ENCODE measurements at places on chromosomes 3 and 15.

- no peak for DNase-seq
These were observed 7.3 kb upstream of the SEMA3F start for GRCh38 chr3:50147861-50148260.

DNA sequence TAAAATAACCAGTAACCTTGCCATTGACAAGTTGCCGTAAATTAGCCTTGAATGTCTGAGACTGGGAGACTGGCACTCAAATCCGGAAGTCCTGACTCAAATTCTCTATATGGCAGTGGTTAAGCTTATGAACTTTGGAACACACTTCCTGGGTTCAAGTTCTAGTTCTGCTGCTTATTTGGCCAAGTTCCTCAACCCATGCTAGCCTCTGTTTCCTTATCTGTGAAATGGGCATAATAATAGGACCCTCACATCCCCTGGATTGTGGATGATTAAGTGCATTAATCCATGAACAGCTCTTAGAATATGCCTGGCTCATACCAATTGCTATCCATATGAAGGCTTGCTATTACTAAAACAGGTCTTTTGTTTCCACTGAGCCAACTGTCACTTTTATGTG, 311.5 kb downstream of the EDEM1 start:
- DNase-seq, result no peak

- no peak for DNase-seq
These were observed 227.7 kb upstream of the ZPLD1 start for GRCh38 chr3:102207151-102207571.

GRCh38 chr3:170372190-170372879, 14.8 kb downstream of the SKIL start:
- DNase-seq, result no peak

DNA sequence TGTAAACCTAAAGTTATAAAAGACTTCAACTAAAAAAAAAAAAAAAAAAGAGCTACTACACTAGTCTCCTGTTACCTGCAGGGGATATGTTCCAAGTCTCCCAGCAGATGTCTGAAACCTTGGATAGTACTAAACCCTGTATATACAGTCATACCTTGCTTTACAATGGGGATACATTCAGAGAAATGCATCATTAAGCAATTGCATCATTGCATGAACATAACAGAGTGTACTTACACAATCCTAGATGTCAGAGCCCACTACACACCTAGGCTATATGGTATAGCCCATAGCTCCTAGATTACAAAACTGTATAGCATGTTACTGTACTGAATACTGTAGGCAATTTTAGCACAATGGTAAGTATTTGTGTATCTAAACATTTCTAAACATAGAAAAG, 119.1 kb downstream of the GMPS start:
- no peak for DNase-seq

DNA sequence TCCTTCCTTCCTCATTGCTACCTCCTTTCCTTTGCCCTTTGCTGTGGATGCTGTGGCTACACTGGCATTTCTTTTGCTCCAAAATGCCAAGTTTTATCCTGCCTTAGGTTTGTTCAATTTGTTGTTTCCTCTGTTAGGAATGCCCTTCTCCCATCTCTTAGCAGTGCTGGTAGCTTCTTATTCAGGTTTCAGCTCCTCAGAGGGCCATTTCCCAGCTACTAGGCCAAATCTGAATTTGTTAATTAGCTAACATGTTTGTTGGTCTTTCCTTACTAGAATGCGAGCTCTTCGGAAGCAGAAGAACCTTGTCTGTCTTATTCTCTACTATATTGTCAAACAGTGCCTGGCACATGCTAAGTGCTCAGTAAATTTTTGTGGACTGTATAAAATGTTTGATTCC, 11.0 kb downstream of the MAPK6 start:
- DNase-seq, result no peak

GRCh38 chr3:99663977-99664376, 25.6 kb downstream of the COL8A1 start:
- no peak for DNase-seq

DNA sequence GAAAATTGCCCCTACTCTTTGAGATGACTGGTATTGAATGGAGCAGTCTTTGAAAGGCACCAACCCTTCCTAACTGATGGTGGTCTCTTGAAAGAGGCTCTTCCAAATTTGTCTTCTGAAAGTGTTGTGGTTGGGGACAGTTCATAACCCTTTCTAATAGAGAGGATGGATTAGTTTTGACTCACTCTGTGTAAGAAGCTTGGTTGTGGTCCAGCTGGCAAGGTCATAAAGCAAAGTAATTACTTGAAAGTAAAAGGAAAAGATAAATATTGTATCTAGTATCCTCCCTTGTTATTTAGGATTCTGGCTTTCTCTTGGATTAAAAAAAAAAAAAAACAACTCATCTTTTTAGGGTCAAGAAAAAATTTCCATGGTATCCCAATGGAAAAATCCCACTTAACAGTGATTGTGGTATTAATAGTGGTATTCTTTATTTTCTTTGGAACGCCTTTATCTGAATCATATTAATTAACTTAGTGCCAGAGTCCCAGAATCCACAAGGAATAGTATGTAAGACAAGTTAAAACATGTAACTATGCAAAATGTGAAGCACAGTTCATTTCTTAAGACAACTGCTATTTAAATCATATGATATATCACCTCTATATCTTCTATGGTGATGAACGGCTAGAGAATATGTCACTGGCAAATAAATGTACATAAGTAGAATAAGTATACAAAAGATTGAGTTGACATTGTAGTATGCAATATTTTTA, 469.3 kb upstream of the CDIN1 start:
- DNase-seq, result no peak

DNA sequence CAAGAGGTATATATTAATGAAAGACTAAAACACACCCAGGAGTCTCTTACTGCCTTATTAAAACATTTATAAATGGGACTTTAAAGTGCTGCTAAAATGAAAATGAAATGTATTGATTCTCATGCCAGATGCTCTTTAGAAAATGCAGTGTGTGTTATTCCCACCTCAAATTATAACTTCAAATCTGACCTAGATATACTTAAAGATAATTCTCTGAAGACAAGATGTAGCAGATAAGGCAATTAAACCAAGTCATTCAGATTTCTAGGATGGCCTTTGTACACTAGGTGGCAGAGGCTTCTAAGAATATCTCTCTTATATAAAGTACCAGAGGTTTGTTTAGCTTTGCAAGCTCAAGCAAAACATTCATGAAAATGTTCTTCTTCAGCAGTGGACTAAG, 26.9 kb upstream of the GOLGA8B start:
- no peak for DNase-seq

DNA sequence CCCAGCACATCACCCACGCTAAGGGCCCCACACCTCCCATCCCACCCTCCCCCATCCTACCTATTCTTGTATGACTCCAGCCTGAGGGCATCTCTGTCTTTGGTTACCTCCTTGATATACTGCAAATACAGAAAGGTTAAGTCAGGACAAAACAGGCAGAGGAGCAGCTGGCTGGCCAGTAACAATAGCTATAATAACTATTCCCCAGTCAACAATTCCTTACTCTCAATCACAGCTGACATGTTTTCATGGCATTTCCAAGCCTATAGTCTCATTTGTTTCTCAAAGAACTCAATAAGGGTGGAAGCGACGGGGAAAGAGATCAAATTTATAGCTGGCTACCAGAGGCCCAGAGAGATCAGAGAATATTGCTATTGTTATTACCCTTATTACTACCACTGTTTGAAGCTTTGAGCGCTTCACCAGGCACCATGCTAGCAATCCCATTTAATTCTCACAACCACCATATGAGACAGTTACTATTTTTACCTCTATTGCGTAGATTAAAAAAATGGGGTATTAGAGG, 93.0 kb upstream of the C2CD4B start:
- no peak for DNase-seq

DNA sequence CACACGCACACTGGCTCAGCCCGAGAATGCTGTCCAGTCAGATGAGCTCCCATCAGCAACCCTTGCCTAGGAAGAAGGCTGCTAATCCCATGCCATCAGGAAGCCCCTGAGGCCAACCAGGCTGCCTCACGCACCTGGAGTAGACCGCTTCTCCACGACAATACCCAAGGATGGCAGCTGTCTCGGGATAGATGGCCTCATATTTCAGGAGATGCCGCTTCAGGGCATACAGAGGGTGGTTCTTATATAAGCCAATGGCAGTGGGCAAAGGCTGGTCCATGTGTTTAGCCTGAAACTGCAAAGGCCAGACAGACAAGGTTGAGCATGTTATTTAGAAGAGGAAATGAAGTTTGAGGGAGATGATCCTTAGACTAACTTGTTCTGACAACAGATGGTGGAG, 22.2 kb downstream of the XPC start:
- no peak for DNase-seq

DNA sequence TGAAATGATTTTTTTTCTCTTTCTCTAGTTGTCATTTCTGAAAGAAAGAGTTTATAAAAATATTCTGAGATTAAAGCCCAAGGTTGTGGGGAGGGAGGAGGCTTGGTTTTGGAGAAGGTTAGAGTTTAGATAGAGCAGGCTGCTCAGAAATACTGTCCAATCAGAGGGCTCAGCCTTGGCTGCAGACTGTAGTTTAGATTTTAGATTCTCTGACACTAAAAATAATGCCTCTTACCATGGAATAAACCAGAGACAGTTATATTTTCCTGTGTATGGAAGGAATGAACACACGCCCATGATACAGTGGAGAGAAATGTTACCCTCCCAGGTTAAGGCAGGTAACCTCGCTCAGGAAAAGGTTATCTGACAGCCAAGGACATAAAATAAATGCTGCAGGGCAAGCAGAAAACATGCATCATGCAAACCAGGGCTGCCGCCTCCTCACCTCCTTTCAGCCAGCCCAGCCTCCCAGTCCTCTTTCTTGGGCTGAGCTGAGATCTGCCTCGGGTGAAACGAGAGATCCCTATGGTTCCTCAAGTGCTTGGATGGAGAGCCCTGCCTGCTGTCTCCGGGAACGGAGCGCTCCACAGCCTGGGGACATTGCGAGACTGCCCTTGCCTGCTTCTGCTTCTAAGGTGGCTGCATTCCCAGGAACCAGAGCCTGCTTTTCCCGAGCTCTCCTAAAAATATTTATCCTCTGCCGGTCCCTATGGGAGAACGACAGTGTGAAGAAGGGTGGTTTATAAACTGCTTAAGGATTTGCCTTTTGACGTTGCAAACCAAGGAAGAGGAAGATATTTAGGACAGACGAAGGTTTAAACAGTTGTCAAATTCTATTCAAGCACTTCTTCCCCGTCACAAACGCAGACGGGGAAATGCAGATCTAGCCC, 848 bp downstream of the NCEH1 start:
- peak; percentile 44 for DNase-seq

GRCh38 chr3:53219895-53220483, 35.8 kb downstream of the TKT start:
- DNase-seq, result peak; percentile 83

DNA sequence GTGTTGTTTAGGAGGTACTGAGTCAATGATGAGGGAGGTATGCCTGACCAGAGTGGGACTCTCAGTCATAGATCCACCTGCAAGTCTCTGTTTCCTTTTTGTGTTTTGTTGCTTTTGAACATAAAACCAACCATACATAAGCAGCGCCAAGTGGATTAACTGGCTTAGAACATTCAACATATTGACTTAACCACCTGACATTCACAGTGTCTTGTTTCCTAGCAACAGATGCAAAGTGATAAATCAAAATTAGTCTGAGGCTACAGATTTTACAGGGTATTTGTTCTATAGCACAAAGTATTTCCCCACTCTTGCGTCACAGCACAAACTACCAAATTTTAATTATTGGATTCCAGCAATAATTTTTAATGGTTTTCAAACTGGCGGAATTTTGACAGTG, 283.8 kb downstream of the BBX start:
- no peak for DNase-seq

DNA sequence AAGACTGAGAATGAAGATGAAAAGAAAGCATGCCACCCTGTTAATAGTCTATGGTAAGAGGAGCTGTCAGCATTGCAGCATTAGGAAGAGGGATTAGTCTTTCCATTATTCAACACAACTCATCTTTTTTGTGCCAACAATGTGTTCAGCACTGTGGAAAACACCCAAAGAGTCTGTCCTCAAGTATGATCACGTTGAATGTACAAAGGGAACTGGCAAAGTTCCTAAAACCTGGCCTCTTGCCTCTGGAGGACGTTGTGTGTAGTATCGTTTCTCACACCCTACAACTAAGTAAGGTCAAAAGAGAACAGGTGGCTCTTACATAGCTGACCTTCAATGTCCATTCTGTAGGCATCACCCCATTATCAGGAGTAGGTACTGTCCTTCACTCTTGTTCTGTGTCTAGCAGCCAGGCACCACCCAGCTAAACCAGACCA, 147.9 kb upstream of the THBS1 start:
- DNase-seq, result no peak

- no peak for DNase-seq
These were observed 661 bp upstream of the PARP14 start for GRCh38 chr3:122679882-122680474.

DNA sequence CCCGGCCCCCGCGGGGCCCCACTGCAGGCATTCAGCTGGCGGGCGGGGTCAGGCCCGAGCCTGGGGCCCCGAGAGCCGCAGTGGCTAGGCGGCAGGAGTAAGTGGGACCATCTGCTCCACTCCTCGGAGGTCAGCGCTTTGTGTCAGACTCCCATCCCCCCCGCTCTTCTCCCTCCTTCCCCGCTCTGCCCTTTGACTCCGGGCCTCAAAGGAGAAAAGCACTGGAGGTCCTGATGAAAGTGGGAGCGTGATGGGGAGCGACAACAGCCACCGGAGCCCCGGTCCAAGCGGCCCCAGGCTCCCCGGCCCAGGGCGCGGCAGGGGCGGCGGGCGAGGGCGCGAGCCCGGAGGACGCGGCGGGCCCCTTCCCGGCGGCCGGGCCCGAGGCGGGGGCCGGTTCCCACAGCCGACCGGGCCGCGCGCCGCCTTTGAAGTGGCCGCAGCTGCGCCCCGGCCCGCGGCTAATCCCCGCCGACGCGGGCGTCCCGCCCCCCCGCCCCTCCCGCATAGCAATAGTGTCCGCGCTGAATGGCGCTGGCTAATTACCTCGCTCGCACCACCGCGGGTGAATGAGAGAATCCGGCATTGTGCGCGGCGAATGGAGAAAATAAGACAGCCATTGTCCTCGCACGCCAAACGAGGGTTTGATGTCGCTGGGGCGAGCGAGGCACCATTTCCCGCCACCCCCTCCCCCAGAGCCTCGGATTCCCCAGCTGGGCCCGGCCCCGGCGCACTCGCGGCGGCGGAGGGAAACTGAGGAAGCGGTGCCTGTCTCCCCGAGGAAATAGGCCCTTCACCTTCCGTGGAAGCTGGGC, 22.4 kb downstream of the IGDCC3 start:
- peak; percentile 79 for DNase-seq
